Daoy (cell line): ENCODE measurements at places on chromosomes 12 and 14. TPM values are rescaled to one million over a fixed set of nuclear protein-coding genes. Genes with fewer than 3 reads are reported as not detected.
A peak's percentile ranks its signal among the peaks of the same experiment; 100 is the strongest.

DNA sequence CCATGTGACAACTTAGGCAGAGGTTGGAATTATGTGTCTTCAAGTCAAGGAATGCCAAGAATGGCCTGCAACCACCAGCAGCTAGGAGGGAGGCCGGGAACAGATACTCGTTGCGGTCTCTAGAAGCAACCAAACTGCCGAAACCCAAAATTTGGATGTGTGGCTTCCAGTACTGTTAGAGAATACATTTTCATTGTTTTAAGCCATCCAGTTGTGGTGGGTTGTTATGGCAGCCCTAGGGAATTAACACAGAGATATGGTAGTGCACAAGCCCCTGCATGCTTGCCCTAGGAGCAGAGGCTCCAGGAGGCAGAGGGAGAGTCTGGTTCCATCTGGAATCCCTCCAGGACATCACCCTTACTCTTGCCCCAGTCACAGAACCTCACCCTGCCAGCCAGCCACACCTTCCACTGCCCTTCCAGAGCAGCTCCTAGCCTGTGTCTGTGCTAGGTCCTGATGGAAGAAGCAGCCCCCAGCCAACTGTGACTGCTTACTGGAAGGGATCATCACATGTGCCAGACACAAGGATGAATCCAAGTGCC is 19.5 kb downstream of the PITPNM2 start:
- no peak for DNase-seq

Gene SAMD4A
- total RNA-seq, result 14.4 and 17.8 TPM in 2 replicates

DNA sequence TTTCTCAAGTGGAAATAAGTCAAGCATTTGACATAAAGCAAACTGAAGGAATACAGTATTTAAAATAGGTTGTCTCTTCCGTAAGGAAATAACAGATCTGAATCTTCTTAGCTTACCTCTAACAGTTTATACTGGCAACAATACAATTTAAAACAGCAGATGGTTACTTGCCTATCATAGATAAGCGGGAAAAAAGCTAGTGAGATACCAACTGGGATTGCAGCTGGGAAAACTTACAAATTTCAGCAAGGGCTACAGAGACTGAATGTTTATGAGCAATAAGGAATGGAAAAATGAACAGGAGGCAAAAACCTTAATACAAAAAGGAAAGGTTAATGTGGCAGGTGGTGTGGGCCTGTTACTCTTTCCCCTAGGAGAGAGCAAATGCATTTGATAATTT is 220.0 kb downstream of the RASSF9 start:
- no peak for DNase-seq

- DNase-seq, result no peak
Observed at GRCh38 chr12:82996168-82996812, 309.6 kb downstream of the TMTC2 start.

DNA sequence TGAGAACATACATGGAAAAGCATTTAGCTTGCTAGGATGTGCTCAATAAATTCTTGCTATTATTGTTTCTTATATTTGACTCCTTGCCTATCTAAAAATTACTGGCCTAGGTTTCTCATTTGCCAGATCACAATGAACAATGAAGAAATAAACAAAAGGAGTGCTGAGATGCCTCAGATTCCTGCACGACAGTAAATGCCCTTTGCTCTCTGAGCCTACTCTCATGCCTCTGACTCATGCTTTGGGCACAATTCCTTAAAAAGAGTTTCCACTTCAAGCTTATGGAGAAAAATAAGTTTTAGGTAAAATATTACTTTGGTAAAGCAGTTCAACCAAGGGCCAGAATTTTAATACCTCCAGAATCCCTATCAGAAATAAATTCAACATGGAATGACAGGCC is 30.9 kb downstream of the GRIN2B start:
- DNase-seq, result peak; percentile 27
